ENCODE measurements at places on chromosomes 7 and 10. TPM values are rescaled to one million over a fixed set of nuclear protein-coding genes. Genes with fewer than 3 reads are reported as not detected.

DNA sequence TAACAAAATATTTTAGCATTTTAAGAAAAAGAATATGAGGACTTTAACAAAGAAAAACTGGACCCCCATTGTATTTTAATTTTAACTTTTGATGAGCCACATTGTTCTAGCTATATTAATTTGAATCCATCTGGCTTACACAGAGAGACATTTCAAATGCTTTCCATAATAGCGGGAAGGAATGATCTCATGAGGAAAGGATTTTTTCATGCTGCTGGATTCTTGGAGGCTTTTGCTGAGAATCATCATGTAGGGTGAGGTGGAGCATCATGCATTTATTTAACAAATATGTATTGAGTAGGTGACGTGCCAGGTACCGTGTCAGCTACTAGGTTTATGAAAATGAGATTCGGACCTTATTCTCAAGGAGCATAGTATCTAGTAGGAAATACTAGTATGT is 1006.3 kb downstream of the SORCS1 start:
- no peak for DNase-seq

GRCh38 chr10:6174201-6174874 is 28.4 kb upstream of the PFKFB3 start:
- no peak for DNase-seq

Gene PON1
- total RNA-seq: not detected

GRCh38 chr10:108862676-108863350 is 1060.5 kb downstream of the XPNPEP1 start:
- DNase-seq: no peak

Gene AFAP1L2
- total RNA-seq: 0.86 TPM

Measured in activated naive CD4-positive, alpha-beta T cell treated with anti-CD3 and anti-CD28 coated beads for 36 hours (primary cell).